ENCODE measurements at places on chromosomes 5 and 9.

GRCh38 chr5:142012186-142012785 is 541 bp downstream of the GNPDA1 start:
- no peak for DNase-seq

DNA sequence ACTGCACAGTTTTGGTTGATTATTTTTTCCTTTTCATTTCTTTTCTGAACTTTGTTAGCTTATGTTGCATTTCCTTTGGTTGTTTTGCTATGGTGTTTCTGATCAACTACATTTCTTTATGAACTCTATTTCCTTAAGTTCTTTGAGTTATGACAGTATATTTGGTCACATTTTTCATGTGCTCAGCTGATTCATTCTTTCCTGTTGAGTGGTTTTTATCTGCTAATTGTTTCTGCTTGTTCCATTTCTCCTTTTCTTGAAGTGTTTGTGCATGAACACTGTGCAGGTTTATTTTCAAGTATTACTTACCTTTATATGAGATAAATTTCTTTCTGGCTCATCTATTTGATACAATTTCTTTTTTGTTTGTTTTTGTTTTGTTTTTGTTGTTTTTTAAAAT is 50.9 kb upstream of the MACIR start:
- no peak for DNase-seq

DNA sequence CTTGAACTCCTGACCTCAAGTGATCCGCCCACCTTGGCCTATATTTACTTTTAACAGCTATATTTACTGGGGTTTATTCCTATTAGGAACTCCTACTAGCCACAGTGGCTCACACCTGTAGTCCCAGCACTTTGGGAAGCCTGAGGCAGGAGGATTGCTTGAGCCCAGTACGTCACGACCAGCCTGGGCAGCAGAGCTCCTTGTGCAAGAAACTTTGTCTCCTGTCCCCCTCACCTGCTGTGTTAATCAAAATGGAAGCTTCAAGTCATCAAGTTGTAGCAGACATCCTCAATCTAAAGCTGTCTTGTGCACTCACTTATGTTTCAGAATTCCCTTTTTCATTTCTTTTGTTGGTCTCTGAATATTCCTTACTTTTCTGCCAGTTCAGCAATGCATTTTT is 15.0 kb upstream of the SPRY4 start:
- DNase-seq: no peak

- peak; percentile 52 for DNase-seq
Measured at GRCh38 chr5:50711280-50711679, 44.8 kb downstream of the PARP8 start.

DNA sequence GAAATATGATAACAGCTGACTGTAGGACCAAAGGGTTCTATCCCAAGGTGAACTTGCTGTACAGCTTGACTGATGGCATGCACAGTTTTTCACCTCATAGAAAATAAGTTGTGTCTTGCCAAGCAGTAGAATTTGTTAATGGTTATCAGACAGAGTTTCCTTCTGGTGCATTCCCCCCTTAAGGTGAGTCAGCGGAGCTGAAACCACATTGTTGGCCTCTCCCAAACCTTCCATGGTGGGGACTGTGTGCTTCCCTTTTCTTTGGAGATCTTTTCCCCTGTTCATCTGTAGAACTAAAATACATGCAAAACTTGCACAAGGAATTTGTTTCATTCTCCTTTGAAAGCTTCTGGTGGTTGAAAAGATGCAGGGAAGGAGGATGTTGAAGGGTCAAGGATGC is 179.8 kb downstream of the FGF1 start:
- peak; percentile 66 for DNase-seq

DNA sequence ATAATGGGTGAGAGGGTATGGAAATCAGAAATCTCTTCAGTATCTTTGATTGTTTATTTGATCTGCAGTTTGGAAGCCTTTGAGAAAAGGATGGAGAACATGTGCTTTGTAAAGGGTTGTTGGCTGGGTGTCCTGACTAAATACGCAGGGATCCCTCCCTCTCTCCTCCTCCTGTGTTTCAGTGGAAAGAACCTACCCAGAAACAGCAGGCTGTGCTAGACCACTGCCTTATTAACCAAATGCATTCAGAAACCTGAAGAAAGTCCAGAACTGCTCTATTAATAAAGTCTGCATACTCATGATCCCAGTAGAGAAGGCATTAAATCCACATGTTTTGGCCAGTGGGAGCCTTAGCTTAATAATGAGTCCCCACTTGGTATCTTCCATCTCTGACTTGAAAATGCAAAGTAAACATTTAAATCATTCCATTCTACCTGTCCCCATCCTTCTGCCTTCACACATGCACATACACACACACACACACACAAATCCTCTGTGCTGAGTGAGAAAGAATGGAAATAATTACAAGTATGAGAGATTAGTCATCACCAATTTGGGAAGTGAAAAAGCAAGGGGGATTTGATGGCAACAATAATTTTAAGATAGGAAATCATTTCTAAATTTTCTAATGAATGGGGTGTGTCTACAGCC is 10.0 kb upstream of the LECT2 start:
- peak; percentile 36 for DNase-seq

GRCh38 chr5:10982626-10983025 is 221.6 kb upstream of the DAP start:
- DNase-seq: no peak

DNA sequence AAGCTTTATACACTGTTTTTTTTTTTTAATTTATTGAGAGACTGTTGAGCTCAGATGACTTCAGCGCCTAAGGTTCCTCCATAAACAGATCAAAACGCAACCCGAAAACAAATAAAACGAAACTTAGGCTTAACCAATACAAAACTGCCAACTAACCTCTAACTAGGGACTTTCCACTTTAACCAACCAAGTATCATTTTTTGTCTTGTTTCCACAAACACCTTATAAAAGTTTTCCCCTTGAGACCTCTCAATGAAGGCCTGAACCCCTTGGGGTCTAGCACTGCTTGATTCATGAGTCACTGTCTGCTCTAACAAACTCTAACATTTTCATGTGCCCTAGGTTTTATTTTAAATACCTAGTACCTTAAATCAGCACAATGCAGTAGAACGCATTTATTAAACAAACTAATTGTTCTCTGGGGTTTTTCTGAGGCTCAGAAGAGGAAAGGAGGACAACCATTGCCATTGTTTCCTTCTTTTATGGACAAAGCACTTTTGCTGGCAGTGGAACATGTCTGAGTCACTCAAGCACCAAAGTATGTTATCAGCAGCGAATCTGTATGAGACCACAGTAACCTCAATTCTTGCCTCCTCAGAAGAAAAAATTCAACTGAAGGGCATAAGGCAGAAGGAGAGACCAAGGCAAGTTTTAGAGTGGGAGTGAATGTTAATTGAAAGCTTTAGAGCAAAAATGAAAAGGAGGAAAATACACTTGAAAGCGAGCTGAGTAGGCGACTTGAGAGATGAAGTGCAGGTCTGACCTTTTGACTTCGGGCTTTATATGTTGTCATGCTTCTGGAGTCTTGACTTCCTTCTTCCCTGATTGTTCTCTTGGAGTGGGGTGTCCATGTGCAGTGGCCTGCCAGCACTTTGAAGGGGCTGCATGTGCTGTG is 97.7 kb upstream of the HCN1 start:
- peak; percentile 53 for DNase-seq

DNA sequence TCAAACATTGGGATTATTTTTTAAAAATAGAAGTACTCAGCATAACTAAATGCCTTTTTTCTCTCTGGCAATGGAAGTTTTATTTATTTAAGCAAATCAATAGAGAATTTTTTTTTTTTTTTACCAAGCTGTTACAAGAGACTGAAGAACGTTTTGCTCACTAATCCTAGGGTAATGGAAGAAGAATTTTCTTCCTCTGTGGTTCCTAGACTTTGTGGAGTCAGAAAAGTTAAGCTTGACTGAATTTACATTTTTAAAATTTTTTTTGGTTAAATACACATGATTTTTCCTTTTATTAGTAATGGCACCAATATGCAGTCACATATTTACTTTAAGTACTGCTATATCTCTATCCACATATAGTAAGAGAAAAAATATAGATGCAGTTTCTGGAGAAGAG is 189.8 kb downstream of the PCSK1 start:
- DNase-seq: peak; percentile 60

DNA sequence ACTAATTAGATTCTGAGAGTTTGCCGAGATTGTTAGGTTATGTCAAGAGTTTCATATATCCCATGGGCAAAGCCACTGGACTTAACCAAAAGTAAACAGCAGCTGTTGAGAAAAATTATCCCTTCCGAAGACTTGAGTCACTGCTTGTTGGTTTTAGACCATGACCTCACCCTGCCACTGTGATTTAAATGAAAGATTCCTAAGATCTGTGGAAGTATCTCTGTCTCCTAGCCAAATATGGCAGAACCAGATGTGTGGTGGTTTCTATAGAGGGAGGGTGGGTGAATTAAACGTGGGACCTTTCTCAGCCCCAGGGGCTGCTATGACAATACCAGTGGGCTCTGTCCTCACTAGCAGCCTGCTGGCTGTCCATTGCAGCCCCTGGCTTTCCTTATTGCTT is 19.3 kb downstream of the DMRT3 start:
- DNase-seq: peak; percentile 88

DNA sequence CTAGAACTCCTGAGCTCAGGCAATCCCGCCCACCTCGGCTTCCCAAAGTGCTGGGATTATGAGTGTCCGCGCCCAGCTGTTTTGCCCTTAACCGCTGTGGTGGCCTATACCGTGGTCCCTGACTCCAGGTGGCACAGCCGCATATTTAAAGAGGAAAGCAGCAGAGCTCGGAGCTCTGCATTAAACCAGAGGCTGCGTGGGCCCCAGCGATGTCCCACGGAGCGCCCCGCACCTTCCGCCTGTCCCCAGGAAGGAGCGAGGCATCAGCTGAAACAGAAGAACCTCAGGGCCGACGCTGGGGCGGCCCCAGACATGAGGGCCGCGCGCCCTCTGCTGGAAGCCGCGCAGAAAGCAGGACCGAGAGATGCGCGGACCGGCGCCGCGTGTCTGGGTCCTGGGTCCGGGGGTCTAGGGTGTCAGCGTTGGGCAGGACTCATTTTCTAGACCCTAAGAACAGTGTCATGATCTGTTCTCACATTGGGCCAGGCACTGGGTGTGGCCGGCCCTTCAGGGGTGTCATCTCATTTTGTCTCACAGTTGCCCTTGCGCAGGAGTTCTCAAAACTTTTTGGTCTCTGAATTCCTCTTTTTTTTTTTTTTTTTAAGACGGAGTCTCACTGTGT is 37.7 kb downstream of the LAMC3 start:
- peak; percentile 57 for DNase-seq

DNA sequence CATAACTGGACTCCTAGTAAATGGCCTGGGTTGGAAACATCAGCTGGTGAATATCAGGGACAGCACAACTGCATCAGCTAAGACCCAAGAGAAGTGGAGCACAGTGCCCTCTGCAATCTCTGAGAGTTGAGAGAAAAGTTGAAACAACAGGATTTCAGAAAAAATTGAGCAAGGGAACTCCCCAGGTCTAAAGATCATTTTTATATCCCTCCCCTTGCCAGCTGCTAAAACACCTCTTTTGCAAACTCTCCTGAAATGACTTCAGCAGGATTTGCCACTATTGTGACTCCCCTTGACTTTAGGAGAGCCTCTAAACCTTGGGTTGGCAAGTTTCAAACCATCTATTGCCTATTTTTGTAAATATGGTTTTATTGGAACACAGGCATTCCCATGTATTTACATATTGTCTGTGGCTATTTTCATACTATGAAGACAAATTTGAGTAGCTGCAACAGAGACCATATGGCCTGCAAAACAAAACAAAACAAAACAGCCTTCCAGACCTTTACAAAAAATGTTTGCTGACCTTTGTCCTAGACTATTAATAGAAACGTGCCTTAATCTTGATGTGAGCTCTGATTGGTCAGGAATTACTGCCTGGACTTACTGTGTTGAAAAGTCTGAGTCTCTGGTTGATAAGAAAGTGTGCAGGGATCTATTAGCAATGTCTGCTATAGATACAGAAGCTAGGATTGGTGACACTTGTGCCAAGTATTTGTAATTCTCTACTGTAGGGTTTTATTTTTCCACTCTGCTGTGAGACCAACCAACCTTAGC is 37.7 kb upstream of the PLPPR1 start:
- DNase-seq: no peak

DNA sequence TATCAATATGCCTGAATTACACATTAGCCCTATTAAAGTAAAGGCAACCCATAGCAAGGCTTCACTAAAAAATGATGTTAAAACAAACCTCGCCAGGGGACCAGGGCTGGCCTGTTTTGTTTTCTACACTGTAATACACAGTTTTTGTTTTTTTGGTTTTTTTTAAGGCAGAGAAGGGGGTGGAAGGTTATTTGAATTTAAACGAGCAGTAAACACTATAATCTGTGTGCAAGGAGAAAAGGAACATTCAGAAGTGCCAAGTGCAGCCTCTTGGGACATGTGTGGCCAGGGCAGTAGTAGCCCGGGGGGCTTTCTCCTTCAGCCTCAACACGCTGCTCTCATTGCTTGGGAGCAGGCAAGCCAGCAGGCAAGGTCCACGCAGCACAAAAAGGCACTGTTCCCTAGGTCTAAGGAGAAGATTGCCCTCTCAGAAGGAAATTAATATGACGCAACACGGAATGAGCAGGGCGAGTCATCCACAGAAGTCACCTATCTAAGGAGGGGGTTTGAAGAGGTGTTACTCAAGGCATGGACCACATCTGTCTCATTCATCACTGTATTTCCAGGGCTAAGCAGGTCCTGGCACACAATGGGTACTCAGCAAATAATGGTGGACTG is 16.2 kb downstream of the SIL1 start:
- DNase-seq: peak; percentile 37

DNA sequence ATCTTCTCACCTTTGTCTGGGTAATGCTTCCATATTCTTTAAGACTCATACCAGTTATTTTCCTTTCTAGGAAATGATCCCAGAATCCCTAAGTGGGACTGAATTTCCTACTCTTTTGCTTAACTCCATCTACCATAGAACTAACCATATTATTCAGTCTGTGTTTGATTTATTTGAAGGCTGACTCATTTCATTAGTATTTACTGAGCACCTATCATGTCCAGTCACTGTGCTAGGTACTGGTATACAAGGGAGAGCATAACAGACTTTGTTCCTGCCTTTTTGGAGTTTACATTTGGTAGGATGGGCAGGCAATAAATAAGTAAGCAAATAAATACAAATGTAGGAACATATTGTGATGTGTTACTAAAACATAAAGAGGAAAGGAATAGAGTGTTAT is 4.3 kb downstream of the NPR2 start:
- peak; percentile 70 for DNase-seq

- no peak for DNase-seq
Measured at GRCh38 chr5:15643731-15644130, 143.8 kb downstream of the FBXL7 start.

DNA sequence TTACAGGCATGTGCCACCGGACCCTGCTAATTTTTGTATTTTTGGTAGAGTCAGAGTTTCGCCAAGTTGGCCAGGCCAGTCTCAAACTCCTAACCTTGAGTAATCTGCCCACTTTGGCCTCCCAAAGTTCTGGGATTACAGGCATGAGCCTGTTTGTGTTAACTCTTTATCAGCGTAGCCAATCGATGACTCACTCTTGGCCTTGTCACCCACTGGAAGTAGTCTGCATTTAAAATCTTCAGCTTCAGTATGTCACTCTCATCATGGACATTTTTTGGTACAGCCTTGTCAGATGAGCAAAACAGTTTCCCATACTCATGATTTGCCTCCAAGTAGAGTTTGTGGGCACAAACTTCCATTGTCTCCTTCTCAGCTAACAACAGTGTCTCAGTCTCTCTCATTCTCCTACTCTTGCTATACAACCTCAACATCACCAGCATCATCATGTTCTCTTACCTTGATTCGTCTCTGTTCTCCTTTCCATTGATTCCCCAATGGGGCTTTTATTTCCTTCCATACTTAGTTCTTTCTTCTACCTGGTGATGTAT is 22.5 kb downstream of the MUSK start:
- peak; percentile 96 for DNase-seq

Measured in M059J (cell line).